ENCODE measurements at places on chromosomes 11 and 22.

GRCh38 chr11:78688460-78688859, 113.8 kb upstream of the NARS2 start:
- no peak for DNase-seq

- peak; percentile 50 for DNase-seq
These were observed at the start of gene AMOTL1 for GRCh38 chr11:94767701-94768601. AMOTL1 (plus strand) TSS chr11:94768356; CDS start chr11:94768512, 156 bp downstream.

GRCh38 chr11:39239553-39239952, 2219.9 kb downstream of the LRRC4C start:
- DNase-seq = no peak

DNA sequence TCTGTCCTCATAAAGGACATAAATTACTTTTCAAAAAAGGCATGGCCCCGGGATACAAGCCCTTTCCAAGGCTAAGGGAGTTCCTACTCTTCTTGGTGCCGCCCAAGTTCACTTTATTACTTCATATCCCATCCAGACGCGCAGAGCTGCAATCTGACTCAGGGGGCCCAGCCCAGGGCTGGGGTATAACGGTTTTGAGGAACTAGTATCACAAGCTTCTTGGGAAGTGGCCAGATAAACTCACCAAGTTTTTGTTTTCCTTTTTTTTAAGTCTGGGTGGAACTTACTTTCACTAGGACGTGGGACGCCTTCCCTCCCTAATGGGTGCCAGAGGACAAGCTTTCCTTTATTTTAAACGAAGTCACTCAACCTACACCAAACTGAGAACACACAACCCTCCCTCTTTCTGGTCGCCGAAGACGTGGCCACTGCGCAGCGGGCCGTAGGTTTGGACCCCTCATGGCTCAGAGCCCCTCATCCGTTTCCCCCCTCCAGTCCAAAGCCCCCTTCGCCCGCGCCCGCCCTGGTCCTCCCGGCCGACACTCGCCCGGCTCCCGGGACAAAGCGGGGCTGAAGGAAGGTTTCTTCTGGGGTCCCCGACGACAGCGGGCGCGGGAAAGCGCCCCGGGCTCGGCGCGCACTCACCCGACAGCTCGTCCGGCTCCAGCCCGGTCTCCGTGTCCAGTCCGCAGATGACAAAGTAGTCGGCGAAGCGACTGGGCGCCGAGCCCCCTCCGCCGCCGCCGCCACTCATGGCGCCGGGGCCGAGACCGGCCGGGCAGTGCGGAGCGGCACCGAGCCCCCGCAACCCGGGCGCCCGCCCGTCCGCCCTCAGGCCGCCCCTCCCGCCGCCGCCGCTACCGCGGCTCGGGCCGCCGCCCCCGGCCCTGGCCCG, 587 bp downstream of the DENND5A start:
- DNase-seq = peak; percentile 58

- DNase-seq = no peak
These were observed 440.1 kb downstream of the NTM start for GRCh38 chr11:131810541-131810940.

- no peak for DNase-seq
These were observed 29.6 kb upstream of the FIBIN start for GRCh38 chr11:26964339-26964738.
